LoVo (cell line): ENCODE measurements at places on chromosomes 4 and X.

DNA sequence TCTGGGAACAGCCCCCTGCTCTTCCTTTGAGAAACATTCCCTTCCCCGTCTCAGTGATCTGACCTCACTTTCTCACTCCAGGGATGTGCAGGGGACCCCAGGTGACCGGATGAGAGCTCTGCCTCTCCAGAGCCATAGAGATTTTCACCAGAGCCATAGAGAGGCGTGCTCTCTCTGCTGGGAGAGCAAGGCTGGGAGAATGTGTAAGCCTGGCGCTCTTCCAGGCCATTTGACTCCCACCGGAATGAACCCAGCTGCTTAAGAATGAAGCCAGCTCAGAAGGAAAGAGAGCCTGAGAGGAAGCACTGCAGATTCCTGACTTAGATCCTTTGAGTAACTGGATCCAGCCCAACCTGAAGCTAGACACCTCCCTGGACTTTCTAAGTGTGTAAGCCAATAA is 106.4 kb downstream of the DHX15 start:
- DNase-seq: no peak

- DNase-seq: no peak
These were observed 18.7 kb downstream of the DIAPH2 start for GRCh38 chrX:96703379-96703778.

DNA sequence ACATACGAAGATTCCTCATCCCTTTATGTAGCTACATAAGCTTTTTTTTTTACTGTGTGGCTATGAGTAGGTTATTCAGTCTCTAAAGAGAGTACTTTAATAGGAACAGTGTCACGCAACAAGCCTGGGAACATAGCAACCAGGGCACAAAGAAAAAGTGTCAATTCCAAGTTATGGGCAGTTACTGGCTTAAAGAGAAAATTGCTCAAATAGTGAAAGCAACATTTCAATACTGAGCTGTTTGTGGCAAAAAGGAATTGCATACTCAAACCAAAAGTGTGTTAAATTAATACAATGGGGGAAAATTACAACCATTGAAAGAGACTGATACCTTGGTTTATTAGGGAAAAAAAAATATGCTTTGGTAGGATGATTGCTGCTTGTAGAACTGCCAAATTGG is 41.2 kb upstream of the ENOX2 start:
- no peak for DNase-seq

DNA sequence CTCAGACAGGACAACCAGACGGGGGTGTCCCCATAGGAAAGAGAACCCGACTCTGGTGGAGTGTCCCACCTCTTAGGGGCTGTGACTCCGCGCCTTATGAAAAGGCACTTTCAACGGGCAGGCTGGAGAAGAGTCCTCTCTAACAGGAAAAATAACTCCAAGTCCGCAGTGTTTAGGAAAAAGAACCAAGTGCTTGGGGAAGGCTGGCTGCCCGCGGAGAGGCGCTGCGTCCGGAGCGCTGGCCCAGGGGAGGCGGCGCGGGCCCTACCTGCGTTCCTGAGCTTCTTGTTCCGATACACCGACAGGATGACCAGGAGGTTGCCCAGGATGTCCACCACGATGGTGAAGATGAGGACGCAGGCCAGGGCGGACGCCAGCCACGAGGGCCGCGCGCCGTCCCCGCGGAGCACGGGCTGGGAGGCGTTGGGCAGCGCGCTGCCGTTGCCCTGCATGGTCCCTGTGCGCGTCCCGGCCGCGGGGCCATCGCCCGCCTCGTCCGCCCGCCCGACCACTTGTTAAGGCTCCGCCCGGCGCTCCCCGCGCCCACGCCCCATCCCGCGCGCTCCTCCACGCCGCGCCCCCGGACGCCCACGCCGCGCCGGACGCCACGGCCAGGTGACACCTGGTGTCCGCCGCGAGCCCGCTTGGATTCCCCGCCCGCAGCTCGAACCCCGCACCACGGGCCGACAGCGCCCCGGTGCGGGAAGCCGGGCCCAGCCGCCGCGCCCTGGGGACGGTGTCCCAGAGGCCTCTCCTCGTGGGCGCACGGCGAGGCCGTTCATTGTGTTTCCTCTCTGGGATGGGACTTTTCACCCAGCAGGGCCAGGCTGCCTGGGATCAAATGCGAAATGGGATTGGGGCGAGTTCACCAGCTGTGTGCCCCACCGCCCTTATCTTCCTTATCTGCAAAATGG is at the start of gene MTNR1A:
Gene MTNR1A (minus strand): TSS at position 654 of the 914 bp plus-strand sequence. CDS start 202 bp downstream, at position 452.
- DNase-seq: no peak

DNA sequence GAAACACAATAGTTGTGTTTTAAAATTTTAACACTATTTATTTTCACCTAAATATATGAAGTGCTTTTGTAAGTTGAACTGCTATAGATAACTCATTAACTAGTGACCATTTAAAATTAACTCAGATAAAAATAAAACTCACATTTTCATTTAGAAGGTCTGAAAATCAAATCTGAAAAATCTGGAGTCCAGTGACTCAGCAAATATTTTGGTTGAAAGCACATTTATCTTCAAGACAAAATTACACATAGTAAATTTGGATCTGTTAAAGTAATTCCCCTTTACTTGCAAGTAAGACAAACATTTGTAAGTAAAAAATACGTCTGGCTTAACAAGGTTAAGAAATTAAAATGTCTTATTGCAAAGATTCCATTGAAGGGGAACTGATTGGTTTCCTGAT is 589.1 kb downstream of the TRIML1 start:
- no peak for DNase-seq

DNA sequence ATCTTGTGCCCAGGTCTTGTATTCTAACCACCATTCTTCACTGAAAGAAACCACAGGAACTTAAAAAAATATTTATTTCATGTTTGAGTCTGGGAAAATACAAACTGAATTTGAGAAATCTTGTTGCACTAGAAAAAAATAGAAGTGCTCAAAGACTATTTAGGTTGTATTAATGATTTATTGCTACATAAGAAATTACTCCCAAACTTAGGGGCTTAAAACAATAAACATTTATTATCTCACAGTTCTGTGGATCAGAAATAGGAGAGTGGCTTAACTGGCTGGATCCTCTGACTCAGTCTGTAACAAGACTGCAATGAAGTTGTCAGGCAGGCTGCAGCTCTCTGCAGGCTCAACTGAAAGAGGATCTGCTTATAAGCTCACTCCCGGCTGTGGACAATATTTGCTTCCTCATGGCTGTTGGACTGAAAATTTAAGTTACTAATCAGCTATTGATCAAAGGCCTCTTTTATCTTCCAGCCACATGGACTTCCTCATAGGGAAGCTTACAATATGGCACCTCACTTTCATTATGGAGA is 295.4 kb upstream of the FAM241A start:
- no peak for DNase-seq

- DNase-seq: no peak
These were observed 184.9 kb upstream of the WDFY3 start for GRCh38 chr4:85151371-85151770.

GRCh38 chr4:158161551-158162354 is 11.1 kb downstream of the GASK1B start:
- peak; percentile 25 for DNase-seq

- no peak for DNase-seq
These were observed 16.4 kb downstream of the DDX3X start for GRCh38 chrX:41350150-41350975.

DNA sequence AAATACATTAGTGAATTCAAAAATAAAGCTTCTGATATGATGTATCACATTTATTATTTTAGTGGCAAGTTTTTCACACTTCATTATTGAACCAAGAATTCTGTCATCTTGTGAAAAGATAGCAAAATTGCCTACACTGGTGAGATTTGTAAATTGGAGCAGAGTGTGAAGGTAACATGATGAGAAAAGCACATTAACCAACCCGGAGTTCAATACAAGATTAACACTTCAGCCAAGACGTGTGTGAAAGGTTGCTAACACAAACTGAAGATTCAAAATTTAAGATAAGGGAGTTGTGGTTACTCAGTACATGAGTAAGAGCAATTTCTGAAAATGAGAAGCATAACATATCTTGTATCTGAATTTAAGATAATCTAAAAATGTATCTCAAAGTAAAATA is 346.7 kb downstream of the PDHA2 start:
- DNase-seq: no peak
